Stimulated activated CD4-positive, alpha-beta T cell treated with anti-CD3 and anti-CD28 coated beads, Interleukin-2, amount 100 ng/mL, for 24 hours (primary cell): ENCODE measurements at places on chromosomes 5 and 9.

- DNase-seq, result no peak
Observed at GRCh38 chr9:134759913-134760312, 118.3 kb downstream of the COL5A1 start.

- peak; percentile 67 for DNase-seq
Observed at GRCh38 chr9:97501177-97501971, at the start of gene TMOD1. TMOD1 (plus strand) TSS chr9:97501666; CDS start chr9:97524189, 22,523 bp downstream.

DNA sequence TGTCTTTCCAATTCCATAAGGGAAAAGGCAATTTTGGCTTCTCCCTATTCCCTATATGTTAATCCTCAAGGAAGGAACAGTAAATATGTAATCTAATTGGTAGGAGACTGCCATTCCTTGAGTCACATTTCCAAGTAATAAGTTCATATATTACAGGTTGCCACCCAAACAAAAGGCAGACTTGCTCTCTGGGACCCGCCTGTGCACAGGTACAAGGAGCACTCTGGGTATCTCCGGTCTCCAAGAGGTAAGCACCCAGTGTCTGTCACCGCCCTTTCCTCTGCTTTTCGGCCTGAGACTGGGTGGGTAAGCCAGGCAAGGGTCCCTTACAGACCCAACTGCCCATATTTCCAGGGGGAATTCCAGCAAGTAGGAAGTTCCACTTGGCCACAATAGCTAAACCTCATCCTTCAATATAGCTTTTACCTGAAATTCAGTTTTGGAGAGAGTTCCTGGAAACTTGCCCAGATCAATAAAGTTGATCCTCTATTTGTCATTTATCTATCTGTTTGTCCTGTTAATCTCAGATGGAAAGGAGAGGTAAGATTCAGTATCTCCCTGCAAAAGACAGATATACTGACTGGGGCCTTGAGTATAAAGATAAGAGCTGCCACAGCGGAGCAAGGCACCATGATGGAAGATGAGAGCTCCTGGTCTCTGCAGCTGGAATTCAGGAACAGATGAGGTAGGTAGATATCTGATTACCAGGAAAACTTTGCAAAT is 81.8 kb downstream of the SUSD1 start:
- no peak for DNase-seq

DNA sequence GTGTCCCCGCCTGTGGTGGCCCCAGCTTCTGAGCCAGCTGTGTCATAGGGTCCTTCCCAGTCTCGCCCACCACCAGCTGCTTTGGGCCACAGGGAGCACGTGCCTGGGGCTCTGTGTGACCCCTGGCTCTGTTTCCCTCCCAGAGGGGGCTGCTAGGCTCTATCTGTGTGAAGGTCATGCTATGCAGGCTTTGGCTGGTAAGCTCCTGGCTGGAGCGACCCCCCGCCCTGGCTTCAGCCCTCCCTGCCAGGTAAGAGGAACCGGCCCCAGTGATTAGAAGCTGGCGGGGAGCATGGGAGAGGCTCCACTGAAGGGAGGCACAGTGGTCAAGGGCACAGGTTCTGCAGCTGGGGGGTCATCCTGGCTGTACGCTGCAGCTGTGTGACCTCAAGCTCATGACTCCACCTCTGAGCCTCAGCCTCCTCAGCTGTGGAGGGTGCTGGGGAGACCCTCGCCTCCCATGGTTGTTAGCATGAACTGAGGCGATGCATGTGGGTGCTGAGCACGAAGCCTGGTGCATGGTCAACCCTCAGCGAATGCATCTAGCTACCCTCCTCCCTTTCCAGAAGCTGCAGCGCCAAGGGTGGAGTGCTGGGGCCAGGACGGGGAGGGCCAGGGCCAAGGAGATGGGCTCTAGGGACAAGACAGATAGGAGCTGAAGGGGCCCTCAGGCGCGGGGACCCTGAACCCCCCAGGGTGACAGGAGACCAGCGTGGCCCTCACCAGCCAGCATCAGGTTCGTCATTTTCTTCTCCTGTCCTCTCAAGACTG is 163.8 kb upstream of the MVB12B start:
- no peak for DNase-seq

- peak; percentile 55 for DNase-seq
Observed at GRCh38 chr9:98807814-98808195, 335 bp downstream of the GALNT12 start.

DNA sequence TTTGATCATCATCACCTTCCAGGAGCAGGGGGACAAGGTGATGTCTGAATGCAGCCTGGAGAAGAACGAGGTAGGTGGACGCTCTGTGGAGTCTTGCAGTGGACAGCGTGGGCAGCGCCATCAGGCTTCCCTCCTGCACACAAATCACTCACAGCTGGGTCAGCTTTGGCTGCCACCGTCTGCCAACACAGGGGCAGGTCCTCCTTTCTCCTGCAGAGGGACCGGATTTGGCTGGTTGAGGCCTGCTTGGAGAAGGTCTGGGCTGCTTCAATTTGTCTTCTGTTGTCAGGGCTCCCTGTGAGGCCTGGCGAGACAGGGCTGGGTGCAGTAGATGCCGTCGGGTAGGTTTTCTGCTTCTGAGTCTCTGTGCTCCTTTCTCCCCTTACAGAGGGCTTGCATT is 180.6 kb downstream of the CACNA1B start:
- no peak for DNase-seq

DNA sequence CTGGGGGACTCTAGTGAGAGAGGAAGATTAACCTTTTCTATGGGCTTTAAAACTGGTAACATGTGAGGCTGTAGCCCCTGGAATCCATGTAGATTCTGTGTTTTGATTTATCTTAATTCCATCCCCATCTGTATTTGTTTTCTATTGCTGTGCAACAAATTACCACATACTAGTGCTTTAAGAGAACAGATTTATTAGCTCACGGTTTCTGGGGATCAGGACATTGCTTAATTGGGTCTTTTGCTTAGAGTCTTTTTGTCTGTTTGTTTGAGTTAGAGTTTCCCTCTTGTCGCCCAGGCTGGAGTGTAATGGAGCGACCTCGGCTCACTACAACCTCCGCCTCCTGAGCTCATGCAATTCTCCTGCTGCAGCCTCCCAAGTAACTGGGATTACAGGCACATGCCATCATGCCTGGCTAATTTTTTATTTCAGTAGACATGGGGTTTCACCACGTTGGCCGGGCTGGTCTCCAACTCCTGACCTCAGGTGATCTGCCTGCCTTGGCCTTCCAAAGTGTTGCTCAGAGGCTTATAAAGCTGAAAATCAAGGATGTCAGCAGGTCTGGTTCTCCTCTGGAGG is 29.9 kb upstream of the GNA14 start:
- no peak for DNase-seq

DNA sequence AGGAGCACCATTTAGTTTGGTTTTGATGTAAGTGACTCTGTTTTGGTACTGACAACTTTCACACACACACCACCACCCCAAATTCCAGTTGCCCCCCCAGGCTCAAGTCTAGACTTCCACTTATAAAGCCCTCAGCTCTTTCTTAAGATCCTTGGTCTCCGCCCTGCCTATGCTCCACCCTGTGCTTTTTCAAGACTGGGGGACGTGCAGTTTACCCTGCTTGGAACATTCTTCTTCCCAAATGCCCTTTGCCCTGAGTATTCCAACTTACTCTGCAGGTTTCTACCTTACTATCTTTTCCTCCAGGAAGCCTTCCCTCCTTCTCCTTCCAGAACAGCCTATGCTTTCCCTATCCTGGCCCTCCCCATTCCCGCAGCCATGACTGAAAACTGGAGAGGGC is 1.5 kb upstream of the TRIM14 start:
- no peak for DNase-seq

DNA sequence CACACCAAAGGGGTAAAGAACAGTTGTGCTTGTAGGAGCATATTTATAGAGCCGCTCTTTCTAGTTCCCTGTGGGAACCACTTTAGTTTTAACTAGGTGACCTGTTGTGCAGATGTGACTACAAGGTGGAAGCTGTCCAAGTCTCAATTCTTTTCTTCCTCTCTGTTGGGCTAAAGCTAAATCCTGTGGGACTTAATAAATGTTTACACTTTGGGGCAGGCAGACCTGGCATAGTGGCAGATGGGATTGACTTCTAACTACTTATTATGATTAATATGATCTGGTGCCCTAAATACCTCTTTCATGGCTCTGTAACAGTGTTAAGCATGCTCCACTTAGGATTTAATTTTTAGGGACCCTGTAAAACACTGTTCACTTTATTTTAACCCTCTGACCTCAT is 265.3 kb downstream of the KCTD16 start:
- DNase-seq, result no peak

- no peak for DNase-seq
Observed at GRCh38 chr9:33858423-33858822, 41.5 kb downstream of the UBE2R2 start.

DNA sequence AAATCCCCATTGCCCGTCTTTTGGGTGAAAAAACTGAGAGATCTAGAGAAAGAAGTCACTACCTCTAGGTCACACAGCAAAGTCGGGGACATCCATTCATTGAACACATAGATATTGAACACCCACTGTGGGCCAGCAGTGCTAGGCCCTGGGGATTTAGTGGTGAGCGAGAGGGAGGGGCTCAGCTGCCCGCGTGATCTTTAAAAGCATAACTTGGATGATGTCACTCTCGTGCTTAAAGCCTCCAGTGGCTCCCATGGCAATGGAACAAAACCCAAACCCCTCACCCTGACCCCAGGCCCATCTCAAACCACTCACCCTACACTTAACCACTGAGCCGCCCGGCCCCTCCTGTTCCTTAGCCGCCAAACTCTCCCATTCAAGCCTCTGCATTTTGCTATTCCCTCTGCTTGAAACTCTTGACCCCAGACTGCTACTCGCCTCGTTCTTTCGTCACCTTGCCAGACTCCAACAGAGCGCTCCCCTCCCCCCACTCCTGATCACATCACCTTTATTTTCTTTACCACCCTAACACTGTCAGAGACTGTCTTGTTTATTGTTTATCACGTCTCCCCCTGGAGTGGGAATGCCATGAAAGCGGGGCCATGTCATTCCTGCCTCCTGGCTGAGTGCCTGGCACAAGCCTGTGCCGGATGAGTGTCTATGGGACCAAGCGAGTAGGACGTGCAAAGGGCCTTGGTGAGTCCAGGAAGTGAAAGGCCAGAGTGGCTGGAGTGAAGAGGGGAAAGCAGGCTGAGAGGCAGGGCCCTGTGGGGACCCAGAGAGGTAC is 710 bp upstream of the PIP5KL1 start:
- no peak for DNase-seq

DNA sequence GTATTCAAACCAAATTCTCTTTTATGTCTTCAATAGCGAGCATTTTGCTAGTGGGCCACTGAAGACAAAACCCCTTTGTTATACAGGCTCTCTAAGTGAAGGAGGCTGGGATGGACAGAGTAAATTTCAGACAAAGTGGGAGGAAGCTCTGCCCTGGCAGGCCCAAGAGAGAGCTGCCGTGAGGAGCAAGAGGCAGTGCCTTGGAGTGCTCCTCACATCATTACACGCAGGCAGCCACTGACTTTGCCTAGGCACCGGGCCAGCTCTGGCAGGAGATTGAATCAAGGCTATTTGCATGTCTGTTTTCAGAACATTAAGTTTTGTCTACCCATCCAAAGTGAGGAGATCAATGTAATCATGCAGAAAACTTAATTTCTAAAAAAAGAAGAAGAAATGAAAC is 167.7 kb downstream of the CCDC192 start:
- no peak for DNase-seq

- no peak for DNase-seq
Observed at GRCh38 chr9:21720758-21721157, 81.7 kb upstream of the MTAP start.

DNA sequence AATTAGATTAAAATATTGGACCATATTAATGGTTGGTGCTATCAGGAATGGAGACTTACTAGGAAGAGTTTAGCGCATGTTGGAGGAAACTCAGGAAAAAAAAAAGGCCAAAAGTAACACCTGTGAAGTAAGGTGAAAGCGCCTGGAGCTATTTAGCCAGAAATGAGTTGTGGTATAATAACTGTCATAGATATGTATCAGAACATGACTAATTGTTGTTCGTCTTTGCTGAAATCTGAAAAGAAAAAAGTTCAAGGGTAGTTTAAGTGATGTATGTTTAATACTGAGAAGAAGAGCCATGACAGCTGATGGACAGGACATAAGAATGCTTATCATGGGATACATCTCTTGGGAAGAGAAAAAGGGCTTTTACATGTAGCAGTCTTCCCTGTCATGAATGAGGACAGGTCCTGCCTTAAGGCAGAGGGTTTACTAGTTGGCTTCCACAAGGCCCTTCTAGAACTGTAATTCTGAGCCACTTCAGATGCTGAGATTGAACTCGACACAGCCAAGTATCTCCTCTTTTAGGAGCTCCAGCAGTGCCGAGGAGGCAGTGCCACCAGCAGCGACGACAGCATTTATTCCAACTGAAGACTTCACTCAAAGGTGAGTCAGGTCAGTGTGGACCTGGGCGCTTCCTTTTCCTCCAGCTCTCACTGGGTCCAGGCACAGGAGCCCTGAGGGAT is 940 bp upstream of the CAMK4 start:
- no peak for DNase-seq

GRCh38 chr9:109232449-109233237 is 65.6 kb upstream of the FRRS1L start:
- no peak for DNase-seq

DNA sequence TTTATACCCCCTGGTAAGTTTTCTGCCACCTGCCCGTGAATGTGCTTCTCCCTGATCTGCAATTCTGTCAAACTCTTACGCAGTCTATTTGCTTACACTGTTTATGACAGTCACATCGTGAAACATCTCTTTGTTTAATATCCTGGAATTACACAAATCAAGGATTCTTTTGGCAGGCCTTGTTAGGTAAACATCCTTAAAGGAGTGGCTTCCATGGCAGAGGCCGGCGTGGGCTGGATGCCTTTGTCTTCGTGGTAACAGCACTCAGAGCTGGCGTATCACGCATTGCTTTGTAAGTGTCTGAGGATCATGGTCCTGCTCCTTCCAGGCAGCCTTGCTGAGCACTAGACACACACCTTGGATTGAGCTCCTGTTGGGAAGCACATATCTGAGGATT is 145.7 kb downstream of the IRX1 start:
- DNase-seq, result no peak

GRCh38 chr9:33818847-33819500 is 2.0 kb downstream of the UBE2R2 start:
- peak; percentile 10 for DNase-seq

DNA sequence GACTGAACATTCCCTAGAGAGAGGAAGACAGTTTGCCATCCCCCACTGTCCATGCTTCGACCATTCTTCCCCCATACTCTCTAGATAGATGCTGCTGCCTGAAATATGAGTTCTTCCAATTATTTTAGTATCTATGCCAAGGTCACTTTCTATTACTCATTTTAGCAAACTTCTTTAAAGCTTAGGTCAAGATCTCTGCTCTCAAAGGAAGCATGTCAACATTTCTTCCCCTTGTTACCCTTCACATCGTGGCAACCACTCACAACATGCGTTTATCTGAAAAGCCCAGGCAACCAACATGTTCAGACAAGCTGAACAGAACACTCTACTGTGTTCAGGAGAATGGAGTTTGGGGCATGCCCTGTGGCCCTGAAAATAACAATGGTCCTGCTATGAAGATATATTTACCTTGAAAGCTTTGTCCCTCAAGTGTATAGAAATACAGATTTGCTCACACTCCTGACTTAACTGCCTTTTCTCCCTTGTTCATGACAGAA is 138.4 kb upstream of the KIF2A start:
- no peak for DNase-seq

GRCh38 chr9:128713411-128713780 is 10.5 kb downstream of the ZDHHC12 start:
- no peak for DNase-seq

- no peak for DNase-seq
Observed at GRCh38 chr9:25691786-25692185, 13.5 kb upstream of the TUSC1 start.
